Choroid plexus epithelial cell (primary cell): ENCODE measurements at places on chromosomes 1 and 21.

- DNase-seq: no peak
Observed at GRCh38 chr1:221723848-221724236, 18.0 kb downstream of the DUSP10 start.

DNA sequence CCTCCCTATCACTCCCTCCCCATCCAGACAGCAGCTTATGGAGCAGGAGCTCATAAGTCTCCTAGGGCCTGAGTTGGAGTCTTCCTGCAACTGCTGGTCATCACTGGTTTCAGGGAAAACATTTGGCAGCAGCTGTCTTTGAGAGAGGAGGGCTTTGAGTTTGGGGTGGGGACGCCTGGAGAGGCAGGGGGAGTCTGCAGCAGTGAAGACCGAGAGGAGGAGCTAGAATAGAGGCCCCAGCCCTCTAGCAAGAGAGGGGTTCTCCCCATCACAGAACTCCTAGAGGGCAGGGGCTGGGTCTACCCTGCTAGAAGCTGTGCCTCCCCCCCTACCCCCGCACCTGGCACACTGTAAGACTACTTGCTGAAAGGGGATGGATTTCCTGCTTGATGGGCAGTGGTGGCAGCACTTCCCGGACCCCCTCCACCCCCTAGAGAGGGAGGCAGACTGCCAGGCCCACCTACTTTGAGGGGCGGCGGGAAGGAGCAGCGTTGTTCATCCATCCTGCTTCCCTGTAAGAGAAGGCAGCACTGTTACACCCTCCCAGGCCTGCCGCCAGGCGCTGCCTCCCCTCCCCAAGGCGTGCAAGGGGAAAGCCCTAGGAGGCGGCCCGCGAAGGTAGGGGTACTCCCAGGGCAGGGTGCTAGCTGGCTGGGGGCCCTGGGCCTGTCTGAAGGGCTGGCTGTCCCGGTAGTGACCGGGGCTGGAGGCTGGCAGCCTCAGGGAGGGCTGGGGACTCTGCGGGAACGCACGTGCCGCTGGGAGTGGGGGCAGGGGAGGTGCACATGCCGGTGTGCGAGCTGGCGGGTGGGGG, 50.4 kb downstream of the RAP1GAP start:
- no peak for DNase-seq

DNA sequence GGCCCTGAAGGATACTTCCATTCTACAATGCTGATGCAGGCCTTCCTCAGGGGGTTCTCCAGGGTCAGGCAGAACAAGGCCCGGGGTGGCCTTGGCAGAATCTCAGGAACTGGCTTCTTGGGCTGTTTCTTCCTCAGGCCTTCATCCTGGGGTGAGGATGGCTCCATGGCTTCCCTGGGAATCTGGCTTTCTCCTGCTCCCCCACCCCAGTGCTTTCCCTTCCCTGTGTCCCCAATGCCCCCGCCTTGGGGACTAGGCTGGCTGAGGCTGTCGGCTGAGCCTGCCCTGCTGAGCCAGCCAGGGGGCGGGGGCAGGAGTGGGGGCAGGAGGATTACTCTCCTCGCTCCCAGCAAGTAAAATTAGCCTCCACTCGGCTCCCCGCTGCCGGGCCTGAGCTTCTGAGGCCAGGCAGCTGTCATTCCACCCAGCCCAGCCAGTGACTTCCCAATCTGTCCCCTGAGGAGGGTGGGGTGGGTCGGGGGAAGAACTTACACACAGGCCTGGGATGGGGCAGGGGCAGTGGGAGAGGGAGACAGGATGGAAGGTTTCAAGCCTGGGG, at the start of gene CACNA1S:
TSS of gene CACNA1S (minus strand) at position 254 of the 559 bp plus-strand sequence. CDS start at position 167, 87 bp downstream.
- no peak for DNase-seq

GRCh38 chr1:182107209-182107608, 45.7 kb upstream of the ZNF648 start:
- no peak for DNase-seq

DNA sequence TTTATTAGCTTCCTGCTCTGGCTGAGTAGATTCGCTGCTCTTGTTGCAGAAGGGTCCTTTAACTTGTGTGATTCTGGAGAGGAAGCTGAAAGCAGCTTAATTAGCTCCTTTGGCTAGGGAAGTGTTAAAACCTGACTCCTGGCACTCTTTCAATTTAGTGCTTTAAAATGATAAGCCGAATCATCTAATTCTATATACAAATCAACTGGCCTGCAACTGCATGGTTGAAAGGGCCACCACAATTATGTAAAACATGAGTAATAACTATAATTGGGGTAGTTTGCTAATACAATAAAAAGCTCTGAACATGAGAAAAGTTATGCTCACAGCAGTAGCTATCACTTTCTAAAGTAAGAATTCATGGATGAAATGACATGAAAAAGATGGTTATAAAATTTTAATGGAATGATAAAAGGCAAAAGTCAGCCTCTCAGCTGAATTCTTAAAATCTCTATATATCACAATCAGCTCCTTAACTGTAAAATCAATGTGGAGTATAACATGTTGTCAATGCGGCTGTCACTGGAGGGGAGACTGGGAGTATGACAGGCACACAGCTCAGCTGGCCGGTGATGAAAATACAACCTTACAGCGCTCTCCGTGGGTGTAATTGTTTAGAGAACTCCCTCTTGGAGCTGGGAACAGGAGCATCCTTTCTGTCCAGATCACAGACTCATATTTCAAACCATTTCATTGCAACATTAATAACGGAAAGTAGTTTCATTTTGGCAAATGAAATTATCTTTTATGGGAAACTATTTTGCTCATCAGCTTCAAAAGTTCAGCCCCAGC, 324.4 kb downstream of the KCTD3 start:
- no peak for DNase-seq

DNA sequence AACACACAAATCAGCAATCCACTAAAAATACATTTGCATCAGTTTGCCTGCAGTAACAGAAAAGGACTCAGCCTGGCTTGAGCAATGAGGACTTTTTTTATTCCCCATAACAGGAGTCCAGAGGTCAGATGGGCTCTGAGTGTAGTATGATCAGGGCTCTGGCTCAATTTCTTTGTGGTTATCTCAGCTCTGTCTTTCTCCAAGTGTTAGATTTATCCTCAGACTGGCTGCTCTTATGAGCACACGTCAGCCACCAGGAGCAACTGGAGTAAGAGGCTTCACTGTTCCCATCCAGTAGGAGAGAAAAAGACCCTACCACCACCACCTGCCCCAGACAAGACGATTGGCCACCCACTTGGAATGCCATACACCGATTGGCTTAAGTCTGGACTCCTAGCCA, 36.2 kb upstream of the KLHDC7A start:
- DNase-seq: no peak

- DNase-seq: no peak
Observed at GRCh38 chr1:154994591-154994990, 1.2 kb downstream of the LENEP start.

- no peak for DNase-seq
Observed at GRCh38 chr1:59199147-59199546, 97.7 kb upstream of the FGGY start.

DNA sequence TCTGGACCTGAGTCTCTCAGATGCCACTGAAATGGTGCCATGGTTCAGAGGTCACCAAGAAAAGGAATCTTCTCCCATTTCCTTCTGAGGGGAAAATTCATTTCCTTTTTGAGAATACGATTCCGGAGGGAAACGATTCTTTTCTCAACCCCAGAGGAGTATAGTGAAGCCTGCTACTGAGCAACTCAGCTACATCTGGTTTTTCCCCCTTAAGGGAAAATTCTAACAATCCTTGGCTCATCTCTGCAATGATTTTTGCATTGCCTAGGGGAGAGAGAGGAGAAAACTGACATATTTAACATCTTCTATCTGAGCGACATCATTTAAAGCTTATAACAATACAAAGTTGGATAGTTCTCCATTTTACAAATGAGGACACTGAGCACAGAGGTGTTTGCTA, 22.4 kb upstream of the KANK4 start:
- DNase-seq: no peak
